Activated naive CD8-positive, alpha-beta T cell treated with anti-CD3 and anti-CD28 coated beads, Interleukin-2, amount 50 U/mL, for 16 hours (primary cell): ENCODE measurements at places on chromosomes 7 and 10.

DNA sequence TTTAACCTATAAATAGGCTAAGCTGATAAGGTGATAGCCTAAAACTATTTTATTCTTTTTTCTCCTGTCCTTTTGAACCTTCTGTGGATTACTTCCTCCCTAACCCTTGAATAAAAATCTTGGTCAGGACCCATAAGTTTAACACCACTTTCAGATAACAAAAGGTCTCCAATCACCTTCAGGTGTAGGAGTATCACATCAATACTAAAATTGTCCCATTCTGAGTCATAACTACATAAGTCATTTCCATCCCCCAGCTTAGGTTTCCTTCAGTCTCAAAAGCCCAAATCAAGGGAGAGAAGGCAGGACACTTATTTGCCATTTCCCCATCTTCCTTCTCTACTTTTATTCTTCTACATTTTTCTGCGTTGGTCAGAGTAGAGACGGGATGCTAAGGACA is 56.9 kb upstream of the WNT16 start:
- no peak for DNase-seq

- DNase-seq, result no peak
These were observed 23.4 kb downstream of the COX15 start for GRCh38 chr10:99708428-99709012.

DNA sequence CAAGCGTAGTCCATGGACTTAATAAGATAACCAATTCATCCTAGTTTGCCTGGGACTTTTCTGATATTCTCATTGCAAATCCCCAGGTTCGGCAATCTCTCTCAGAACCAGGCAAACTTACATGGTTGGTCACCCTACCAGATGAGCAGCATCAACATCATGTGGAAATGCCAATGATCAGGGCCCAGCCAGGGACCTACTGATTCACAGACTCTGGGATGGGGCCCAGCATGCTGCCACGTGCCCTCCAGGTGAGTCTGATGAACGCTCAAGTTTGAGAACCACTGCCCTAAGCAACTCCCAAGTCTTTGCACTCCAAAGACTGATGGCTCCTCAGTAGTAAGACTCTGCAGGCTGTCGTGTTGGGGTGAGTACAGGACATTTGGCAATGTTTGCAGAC is 2.7 kb downstream of the LAMB4 start:
- no peak for DNase-seq

GRCh38 chr10:71683301-71683700 is 36.3 kb downstream of the C10orf105 start:
- DNase-seq, result no peak

GRCh38 chr7:26630941-26631580 is 233.3 kb downstream of the SKAP2 start:
- DNase-seq, result no peak

- DNase-seq, result no peak
These were observed 31.9 kb downstream of the RSBN1L start for GRCh38 chr7:77727936-77728701.

- DNase-seq, result no peak
These were observed 71.9 kb downstream of the C10orf105 start for GRCh38 chr10:71647526-71648253.
